Stimulated activated CD4-positive, alpha-beta T cell treated with anti-CD3 and anti-CD28 coated beads, Interleukin-4, amount 100 ng/mL, for 48 hours (primary cell): ENCODE measurements at places on chromosomes 5 and 9.

DNA sequence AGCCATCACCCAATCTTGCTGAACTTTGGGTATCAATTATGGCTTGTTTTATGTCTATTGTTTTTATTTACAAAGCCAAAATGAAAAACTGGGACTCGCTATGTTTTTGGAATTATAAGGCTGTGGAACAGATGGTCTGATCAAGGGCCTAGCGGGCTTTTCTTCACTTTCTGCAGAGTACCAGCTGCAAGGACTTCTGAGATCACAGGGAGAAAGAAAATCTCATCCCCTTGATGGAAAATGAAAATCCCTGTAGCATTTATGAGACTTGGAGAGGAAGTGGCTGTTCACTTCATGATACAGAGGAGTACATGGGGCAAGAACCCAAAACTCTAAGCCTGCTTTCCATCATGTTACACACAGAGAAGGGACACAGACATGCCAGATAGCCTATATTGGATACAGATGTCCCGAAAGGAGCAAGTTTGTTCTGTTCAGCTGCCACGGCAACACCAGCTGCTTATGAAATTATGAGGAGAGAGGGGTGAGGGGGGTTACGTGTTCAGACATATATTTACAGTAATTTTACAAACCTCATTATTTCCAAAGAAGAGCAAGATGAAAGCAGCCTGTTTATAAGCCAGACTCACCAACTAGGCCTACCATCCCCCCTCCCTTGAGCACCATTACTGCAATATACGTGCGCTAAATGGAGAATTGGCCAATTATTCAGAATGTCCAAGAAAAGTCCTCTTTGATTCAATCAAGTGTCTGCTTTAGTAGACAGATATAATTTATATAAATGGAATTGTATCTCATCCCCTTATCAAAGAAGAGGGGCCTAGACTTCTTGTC is 220.0 kb downstream of the MARCHF11 start:
- no peak for DNase-seq

DNA sequence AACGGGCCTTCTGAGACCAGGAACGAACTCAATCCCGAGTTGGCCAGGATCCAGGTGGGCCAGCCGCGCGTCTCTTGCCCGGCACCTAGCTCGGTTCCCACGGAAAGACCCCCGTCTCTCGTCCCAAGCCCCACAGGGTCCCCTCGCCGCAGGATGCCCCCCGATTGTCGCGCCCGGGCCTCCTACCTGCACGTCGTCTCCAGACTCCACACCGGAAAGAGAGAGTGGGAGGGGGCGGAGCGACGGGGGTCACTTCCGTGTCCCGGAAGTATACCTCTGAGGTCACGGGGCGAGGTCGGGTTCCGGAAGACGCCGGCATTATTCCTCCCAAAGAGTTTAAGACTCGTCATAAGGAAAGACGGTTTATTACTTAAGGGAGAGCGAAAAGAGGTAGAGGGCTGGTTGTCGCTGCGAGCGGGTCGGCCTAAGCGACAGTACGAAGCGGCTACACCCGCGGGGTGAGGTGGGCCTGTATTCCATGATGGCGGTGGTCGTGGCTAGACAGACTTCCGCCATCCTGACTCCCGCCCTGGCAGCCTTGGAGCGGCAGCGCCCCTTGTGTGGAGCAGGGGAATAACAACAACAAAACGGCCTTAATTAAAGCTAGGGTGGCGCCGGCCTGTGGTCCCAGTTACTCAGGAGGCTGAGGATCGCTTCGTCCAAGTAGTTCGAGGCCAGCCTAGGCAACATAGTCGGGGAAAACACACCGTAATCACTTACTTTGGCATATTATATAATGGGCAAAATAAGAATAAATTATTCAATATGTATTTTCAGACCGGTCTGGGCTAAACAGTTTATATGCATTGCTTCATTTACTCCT is at the start of gene RPS14:
Gene RPS14 (minus strand): TSS at position 223 of the 823 bp plus-strand sequence. CDS start 2,006 bp downstream, outside the sequence.
- peak; percentile 96 for DNase-seq

DNA sequence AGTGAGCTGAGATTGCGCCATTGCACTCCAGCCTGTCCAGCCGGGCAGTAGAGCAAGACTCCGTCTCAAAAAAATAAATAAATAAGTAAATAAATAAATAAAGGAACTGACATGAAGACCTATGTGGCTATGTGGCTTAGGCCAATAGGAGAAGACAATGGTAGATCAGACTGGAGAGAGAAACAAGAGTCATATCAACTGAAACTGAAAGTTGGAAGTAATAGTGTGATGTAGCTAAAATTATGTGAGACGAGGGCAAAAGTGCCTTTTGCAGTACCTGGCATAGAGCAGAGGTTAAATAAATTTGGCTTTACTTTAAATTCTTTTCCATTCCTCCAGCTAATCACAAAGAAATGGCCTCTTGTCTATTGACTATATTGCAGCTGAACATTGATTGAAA is 7.3 kb downstream of the FBP2 start:
- no peak for DNase-seq

DNA sequence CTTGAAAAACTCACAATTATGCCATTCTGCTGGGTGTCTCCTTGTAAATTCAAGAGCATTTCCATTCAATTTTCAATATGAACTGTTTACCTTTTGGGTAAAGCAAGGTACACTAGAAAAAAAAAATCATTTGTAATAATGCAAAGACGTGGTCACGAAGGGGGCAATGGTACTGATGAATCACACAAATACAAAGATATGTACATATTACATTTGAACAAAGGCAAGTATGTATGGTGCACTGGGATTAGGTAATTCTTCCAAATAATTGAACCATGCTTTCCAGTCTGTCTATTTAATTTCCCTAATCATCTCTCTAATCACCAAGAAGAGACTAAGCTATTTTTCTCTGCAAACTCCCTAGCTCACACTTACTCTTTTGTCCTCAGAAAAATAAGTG is 63.4 kb upstream of the RNF38 start:
- no peak for DNase-seq

DNA sequence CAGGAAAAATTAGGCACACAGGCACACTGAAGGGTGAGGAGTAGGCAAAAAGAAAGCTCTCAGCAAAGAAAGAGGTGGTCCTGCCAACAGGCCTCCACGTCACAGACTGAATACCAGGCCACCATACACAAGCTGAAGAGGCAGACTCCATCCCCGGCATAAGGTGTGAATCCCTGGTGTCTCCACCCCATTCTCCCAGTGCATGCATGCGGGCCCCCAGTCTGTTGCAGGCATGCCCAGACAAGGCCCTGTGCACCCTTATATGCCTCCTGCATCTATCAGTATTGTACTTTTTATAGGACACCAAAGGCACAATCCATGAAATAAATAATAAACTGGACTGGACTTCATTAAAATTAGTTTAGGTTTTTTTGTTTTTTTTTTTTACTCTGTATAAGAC is 73.1 kb downstream of the RGMB start:
- DNase-seq: no peak

DNA sequence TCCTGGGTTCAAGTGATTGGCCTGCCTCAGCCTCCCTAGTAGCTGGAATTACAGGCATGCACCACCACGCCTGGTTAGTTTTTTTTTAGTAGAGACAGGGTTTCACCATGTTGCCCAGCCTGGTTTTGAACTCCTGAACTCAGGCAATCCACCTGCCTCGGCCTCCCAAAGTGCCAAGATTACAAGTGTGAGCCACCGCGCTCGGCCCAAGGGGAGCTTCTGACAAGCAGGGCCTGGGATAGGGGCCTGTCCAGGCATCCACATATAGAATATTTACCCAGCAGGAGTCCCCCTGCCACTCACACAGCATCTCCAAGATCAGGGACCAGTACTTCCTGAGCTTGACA is 10.1 kb downstream of the IRF1 start:
- no peak for DNase-seq

DNA sequence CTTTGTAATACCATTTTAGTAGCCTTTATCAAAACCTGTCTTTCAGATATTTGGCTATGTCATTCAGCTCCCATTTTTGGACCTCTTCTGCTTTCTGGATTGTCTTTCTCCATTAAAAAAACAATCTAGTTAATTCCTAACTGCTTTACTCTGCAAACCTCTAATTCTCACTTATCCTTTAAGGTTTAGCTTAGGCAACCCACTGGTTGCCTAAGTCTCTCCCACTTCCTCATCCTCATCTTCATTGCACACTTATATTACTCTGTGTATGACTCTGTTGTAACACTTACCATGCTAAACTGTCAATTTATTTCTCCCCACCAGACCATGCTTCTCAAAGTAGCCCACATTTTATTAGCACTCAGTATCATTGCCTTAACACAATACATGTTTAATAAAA is 205.0 kb upstream of the DMRTA1 start:
- no peak for DNase-seq

- no peak for DNase-seq
Observed at GRCh38 chr5:10874541-10874940, 113.5 kb upstream of the DAP start.

- no peak for DNase-seq
Observed at GRCh38 chr5:1522601-1523479, 920 bp downstream of the LPCAT1 start.

- DNase-seq: peak; percentile 30
Observed at GRCh38 chr5:111224561-111225345, 569 bp downstream of the CAMK4 start.

DNA sequence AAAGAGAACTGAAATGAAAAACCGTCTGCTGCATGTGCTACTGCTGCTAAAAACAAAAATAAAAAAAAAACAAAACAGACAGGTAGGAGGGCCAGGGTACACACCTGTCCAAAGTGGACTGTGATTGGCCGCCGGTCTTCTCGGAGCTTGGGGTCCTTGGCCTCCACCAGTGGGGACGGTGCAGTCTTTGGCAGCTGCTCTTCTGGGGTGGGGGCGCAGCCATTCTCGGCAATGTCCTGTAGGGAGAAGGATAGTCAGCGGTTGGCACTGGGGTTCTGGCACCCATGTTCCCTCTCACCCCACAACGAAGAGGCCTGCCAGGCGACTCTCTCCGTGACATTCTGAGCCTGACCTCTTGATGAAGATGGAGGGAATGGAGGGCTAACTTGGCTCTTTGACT is 84.3 kb downstream of the CRB2 start:
- DNase-seq: no peak

- peak; percentile 33 for DNase-seq
Observed at GRCh38 chr9:78369639-78370219, 72.8 kb downstream of the PSAT1 start.

DNA sequence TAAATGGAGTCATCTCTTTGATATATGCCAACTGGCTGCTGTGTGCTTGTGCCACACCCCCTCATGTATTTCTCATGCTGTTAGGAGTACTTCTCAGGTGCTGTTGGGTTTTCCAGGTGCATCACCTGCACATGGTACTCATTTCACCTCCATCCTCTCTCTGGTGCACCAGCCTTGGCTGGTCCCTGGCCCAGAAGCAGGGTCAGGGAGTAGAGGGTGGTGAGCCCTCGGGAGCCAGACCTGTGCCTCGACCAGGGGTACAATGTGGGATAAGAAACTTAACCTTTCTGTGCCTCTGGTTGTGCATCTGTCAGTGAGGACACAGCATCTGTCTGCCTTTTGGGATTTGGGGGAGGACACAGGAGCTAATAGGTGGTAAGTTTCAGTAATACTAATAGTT is 38.5 kb downstream of the SECISBP2 start:
- no peak for DNase-seq

DNA sequence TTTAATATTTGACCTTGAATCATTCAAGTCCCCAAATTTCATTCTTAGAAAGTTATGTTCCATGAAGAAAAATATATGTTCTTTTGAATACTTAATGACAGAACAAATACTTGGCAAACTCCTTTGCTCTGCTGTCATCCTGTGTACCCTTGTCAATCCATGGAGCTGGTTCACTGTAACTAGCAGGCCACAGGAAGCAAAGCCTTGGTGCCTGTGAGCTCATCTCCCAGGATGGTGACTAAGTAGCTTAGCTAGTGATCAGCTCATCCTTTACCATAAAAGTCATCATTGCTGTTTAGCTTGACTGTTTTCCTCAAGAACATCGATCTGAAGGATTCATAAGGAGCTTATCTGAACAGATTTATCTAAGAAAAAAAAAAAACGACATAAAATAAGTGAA is 65.4 kb downstream of the WDR41 start:
- no peak for DNase-seq

DNA sequence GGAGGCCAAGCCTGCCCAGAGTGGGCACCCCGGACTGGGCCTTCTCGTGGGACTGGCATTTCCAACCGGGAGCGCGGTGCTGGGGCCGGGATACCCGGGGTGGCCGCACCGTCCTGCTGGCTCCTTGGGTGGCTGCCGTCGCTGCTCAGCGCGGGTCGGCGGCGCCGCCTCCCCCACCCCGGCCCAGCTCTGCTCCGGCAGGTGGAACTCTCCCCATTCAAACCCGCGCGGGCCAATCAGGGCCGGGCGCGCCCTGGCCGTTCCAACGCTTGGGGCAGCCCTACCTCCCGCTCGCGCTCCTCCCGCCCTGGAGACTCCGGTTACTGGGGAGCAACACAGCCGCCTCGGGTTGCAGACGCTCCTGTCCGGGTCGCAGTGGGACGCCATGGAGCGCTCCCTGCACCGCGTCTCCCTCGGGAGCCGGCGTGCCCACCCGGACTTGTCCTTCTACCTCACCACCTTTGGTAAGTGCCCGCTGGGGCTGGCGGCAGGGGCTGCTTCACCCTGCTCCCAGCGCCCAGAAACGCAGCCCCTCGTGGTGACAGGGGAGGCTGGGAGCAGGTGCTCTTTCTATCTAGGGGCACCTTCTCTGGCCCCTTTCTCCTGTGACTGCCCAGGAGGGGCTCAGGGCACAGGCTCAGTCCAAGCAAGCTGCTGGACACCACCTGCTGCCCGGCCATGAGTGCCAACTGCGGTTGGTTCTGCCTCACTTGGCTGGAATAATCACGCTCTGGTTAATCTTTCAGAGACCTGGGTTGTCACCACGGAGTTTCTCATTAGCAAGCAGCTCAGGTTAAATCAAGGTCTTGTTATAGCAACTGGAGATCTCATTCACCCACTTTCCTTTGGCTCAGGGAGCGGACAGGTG is at the start of gene RGS3:
Gene RGS3 (plus strand): TSS at position 310 of the 868 bp plus-strand sequence. CDS start 76 bp downstream, at position 386.
- no peak for DNase-seq

- no peak for DNase-seq
Observed at GRCh38 chr5:76367623-76368371, 35.3 kb upstream of the IQGAP2 start.

DNA sequence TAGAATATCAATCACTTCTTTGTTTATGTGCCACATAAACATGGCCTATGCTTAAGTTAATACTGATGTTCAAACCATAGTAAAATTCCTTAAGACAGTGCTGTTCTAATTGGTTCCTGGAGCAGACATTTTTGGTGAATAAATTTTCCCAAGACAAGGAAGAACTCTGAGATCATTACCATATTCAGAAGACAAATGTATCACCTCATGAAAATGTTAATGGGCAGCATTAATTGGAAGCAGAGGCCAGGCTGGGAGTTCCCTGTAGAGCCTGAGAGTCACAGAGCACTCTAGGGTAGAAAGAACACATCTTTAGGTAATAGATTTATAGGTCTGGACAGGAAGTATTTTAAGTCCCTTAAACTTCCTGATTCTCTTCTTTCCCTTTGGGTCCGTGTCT is 240.2 kb downstream of the MAN2A1 start:
- DNase-seq: no peak
